ENCODE measurements at places on chromosomes 12 and 14.
A peak's percentile ranks its signal among the peaks of the same experiment; 100 is the strongest.

GRCh38 chr14:55438066-55438683, 2.2 kb downstream of the TBPL2 start:
- peak; percentile 52 for DNase-seq

- DNase-seq, result no peak
Measured at GRCh38 chr12:9380650-9381049, 172.5 kb upstream of the PZP start.

GRCh38 chr12:84038242-84038641, 874.4 kb downstream of the SLC6A15 start:
- no peak for DNase-seq

GRCh38 chr12:42141981-42142606, 2.6 kb downstream of the GXYLT1 start:
- no peak for DNase-seq

DNA sequence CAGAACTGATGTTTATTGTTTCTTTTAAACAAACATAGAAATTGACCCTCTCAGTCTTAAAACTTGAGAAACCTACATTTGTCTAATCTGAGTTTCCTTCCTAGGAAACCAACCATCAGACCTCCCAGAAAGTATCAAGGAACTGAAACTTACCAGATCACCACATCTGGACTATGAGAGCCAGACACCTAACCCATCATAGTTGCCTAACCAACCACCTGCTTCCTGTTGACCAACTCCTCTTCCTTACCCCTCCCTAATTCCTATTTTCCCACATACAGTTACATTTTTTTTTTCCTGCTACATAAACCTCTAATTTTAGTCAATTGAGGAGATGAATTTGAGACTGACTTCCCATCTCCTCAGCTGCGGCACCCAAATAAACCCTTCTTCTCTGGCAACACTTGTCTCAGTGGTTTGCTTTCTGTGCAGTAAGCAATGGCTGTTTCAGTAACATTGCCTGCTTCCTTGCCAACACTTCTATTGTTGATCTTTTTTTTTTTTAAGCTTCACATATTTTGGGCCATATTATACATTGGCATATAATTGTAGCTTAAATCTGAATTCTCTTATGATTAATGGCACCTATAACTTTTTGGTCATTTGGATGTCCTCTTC, 34.3 kb downstream of the KLRD1 start:
- no peak for DNase-seq

DNA sequence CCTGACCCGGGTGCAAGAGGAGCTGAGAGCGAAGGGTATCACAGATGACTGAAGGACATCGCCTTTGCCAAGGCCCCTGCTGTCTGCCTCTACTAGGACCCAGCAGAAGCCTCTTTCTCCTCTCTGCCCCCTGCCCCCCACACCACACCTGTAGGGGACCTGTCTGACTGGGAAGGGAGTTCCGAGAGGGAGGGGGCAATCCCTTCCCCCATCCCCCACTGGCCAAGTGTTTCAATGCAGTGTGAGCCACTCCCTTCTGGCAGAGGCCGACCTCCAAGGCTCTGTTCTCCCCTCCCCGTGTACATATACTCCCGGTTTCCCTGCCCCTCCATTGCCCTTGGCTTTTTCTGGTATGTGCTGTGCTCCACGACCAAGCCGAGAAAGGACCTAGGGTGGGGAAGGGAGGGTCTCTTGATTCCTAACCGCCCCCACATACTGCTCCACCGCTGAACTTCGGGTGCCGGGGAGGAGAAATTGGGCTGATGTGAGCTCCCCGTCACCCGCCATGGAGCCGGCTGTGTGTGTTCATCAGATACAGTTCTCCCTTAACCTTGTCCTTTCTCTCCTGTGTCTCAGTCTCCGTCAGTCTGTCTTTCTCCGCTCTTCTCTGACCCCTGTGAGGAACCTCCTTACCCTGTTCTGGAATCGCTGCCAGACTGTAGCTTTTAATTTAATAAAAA, 2.0 kb upstream of the ARHGEF25 start:
- no peak for DNase-seq

DNA sequence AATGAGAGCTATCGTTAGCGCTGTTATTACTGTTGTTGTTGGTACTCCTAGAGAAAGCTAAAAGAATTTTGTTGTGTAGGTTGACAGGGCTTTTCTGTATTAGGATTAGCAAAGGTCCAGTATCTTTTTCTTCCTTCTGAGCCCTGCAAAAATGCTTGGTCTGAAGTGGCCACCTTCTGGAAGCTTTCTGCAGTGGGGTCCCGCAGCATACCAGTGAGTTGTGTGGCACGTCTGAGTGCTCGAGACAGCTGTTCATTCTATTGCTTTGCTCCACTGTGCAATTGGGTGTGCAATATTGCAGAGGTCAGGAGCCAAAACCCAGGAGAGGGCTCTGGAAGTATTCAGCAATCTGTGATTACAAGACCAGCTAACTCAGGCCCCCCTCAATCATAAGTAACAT, 57.1 kb downstream of the CCDC60 start:
- no peak for DNase-seq

GRCh38 chr12:6272300-6273204, 37.9 kb upstream of the PLEKHG6 start:
- no peak for DNase-seq

- DNase-seq, result no peak
Measured at GRCh38 chr12:9148926-9149325, 33.2 kb upstream of the A2M start.

GRCh38 chr14:101167428-101167827, 263.9 kb upstream of the RTL1 start:
- no peak for DNase-seq

DNA sequence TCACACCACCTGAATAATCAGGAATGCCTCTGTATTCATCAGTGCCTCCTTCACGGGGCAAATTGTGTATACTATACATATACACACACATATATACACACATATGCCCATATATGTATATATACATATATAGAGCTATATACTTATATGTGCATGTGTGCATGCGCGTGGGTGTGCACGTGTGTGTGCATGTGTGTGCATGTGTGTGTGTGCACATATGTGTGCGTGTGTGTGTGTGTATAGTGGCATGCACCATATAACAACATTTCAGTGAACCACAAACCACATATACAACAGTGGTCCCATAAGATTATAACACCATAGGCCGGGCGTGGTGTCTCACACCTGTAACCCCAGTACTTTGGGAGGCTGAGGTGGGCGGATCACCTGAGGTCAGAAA, 35.7 kb downstream of the CFL2 start:
- DNase-seq, result no peak

DNA sequence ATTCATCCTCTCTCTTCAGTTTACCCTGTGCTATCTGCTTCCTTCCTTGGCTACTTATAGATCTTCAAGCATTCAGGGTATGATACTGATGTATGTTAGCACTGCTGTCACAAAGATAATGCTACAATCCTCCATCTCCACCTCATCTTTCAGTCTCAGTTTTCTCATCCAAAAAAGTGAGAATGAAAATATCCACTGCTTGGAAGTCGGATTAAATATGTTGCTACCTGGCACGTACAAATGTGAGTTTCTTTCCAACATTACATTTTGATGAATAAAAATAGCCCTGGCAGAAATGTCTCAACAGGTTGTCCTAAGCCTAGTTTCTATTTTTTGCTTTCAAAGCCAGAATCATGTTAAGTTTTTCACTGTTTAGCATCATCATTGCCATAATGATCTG, 149.9 kb downstream of the PTPN11 start:
- DNase-seq, result no peak

Measured in fibroblast of skin of back (primary cell).